ENCODE measurements at places on chromosomes 7 and 10.

DNA sequence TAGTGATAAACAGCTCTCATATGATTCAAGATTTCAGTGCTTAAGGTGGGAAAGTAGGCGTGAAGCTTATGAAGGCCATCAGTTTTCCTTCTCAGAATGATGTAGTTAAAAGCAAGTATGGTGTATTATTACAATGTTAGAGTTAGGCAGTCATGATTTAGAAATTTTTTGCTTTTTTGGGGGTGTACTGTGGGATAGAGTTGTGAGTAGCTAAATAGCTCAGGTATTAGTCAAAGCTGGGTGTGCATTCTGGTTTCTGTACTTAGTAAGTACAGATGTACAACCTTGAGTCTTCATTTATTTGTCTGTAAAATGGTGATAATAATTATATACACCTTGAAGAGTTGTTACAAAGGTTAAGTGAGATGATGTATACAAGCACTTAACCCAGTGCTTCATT, 52.2 kb downstream of the R3HCC1L start:
- no peak for DNase-seq

DNA sequence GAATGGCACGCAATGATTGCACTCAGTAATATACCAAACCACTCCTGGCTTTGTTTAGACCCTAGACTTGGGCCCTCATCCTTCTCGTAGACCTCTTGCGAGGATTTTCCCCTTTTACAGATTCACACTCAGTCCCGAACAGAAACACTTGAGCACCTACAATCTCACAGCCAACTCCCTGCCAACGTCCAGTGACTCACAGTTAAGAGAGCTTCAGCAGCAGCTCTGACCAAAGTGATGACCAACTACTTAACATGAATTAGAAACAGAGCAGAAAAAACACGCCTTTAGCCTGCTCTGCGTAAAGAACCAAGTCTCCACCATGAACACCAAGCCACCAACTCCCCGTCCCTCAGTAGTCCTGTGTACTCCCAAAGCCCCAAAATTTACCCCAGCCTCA, 2.2 kb downstream of the DNAJC30 start:
- DNase-seq: no peak

DNA sequence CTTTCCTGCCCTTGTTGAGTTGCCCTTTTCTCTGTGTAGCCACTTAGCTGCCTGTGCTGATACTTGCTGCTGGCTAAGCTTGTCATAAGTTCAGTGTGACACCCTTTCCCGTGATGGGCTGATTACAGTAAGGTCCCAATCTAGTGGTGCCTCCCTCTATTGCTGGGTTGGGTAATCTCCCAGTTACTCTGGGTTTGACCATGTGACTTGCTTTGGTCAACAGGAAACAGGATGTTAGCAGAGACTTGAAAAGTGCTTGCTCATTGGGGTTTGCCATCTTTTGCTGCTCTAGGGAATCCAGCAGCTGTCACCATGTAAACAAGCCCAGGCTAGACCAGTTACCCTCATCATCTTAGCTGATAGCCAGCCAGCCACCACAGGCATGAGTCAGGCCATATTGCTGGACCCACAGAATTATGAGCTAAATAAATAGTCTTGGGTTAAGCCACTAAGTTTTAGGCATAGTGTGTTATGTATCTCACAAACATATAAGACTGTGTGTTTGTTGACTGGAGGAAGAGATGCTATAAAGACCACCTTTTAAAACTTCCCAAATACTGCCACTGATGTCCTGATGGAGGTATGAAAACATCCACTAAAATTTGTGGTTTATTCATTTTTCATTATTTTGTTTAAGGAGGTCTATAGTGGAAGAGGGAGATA, 4.0 kb upstream of the LEP start:
- no peak for DNase-seq

DNA sequence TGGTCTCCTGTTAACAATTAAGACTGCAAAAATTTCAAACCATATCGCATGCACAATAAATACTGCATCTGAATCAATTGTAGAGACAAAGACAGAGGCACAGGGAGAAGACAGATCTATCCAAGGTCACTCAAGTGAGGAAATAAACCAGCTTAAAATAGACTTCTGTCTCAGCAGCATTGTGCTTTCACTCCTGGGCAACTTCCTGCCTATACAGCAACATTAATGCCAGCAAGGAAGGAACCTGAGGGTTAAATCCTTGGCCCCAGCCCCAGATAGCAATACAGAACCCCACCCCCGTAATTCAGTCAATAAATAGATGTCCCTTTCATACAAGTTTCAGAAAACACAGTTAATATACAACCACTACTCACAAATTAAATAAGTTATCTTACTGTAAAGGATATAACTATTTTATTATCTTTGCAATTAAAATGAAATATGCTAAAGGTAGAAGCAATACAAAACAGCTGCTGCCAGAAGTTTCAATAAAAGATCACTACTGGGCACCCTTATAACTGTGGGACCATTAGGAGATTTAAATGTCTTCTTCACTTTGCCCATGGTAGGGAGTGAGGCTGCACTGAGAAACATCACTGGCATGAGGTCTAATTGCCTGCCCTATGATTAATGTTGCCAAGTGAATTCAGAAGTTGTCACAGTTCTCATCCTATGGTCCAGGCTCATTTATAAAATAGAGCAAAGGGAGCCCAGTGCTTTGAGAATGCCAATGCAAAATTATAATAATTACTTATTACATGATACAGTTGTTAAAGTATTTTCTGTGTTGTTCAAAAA, 49.4 kb downstream of the CAV1 start:
- no peak for DNase-seq

GRCh38 chr10:104546336-104546735, 94.8 kb upstream of the SORCS3 start:
- DNase-seq: no peak

DNA sequence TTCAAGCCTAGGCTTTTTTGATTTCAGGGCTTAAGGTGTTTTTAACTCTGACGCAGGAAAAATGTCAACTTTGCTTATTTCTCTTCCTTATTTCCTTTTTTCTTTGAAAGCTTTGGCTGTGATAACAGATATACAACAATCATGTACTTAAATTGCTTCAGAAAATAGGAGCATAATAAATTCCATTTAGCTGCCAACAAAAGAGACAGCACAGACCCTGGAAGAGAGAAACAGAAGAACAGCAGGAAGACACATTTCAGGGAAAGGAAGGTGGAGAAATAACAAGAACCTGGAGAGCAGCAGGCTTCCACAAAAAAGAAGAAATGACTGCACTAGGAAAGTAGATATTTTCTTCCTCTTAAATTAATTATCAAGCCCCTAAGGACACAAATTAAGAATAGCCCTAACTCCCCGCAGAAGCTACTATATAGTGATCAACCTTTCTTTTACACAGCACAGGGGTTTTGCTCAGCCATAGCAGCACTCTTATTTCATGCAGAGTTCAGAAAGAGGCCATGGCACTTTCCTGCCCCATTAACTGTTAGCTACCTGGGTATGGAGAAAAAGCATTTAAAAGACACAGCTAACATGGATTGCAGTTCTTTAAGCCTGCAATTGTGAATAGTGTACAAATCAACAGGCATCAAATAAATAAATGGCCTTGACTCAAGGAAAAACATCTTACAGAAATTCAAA, 61.5 kb downstream of the IQUB start:
- DNase-seq: no peak

DNA sequence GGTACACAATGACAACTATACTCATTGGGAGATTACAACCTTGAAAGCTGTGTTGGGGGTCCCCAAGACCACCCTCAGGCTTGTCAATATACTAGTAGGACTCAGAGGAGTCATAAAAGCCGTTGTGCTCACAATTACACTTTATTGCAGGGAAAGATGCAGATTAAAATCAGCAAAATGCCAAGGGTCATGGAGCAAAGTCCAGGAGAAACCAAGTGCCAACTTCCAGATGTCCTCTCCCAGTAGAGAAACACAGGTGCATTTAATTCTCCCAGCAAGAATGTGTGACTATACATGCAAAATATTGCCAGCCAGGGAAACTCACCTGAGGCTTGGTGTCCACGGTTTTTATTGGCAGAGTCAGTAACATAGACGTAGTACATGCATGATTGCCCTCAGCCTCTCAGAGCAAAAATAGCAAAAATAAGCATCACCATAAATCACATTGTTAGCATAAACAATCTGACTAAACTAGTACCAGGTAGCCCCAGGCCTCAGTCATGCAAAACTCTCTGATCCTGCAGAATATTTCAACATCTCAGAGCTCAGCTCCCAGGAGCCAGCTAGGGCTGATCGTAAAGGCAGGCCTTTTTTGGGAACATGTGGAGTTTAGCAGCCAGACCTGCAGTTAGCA, 50.7 kb downstream of the VIM start:
- no peak for DNase-seq

GRCh38 chr10:115117301-115117700, 24.1 kb downstream of the ATRNL1 start:
- no peak for DNase-seq

GRCh38 chr10:86226016-86226415, 140.6 kb downstream of the GRID1 start:
- DNase-seq: no peak

GRCh38 chr10:1661859-1662437, 75.4 kb downstream of the ADARB2 start:
- no peak for DNase-seq

- DNase-seq: no peak
These were observed 573.3 kb downstream of the GALNT17 start for GRCh38 chr7:71705217-71705616.

GRCh38 chr10:29970576-29970975, 88.8 kb downstream of the JCAD start:
- DNase-seq: no peak

- no peak for DNase-seq
These were observed 309.4 kb downstream of the HGF start for GRCh38 chr7:81460250-81461045.

- no peak for DNase-seq
These were observed 72.1 kb upstream of the INHBA start for GRCh38 chr7:41774966-41775365.

GRCh38 chr7:72038022-72038732, 374.0 kb downstream of the CALN1 start:
- DNase-seq: no peak

DNA sequence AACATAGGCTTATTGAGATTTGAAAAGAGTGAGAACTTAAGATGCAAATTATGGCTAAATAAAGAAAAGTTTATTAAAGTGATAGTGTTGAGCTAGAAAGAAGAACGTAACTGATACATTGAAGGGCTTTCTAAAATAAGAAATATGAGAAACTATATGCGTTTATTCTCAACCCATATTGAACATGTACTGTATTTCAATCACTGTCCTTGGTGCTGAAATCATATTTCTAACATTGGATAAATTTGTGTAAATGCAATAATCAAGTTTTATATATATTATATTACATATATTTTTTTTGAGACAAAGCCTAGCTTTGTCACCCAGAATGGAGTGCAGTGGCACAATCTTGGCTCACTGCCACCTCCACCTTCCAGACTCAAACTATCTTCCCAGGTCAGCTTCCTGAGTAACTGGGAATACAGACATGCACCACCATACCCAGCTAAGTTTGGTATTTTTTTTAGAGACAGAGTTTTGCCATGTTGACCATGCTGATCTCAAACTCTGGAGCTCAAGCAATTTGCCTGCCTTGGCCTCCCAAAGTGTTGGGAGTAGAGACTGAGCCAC, 1065.8 kb downstream of the REEP3 start:
- no peak for DNase-seq

DNA sequence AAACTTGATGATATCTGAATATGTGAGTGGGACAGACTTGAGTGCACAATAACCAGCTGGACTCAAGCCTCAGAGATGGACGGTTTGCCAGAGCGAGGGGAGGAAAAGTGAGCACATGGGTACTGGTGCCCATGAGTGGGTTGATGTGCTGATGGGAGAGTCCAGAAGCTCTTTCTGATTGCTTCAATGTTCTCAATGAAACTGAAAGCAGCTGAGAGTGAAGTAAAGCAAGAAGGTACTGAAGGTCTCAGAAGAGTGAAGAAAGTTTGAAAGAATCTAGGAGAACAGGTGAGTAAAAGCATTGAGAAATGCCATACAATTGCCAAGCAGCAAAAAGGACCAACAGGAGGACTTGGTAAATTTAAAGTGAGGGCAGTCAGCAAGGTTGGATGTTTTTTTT, 28.6 kb downstream of the CTTNBP2 start:
- no peak for DNase-seq

GRCh38 chr7:158062661-158063060, 525.0 kb downstream of the PTPRN2 start:
- no peak for DNase-seq

DNA sequence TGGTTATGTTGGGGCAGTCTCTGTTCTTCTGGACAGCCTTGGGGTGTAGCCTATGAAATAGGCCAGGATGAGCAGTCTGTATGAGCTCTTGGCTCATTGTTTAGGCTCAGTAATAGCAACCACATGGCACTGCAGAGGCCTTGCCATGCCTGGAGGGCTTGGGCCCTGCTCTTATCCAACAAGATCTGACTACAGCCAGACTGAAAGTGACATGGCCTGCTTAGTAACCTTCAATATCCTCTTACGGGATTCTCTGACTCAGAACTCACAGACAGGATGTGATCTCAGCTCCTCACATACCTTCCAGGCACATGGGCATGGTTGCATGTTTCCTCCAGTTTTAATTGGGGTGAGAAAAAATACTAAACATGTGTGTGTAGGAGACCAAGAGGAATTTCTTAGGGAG, 289.3 kb downstream of the PTEN start:
- DNase-seq: peak; percentile 36

GRCh38 chr7:102432442-102433218, 745 bp upstream of the ORAI2 start:
- no peak for DNase-seq

DNA sequence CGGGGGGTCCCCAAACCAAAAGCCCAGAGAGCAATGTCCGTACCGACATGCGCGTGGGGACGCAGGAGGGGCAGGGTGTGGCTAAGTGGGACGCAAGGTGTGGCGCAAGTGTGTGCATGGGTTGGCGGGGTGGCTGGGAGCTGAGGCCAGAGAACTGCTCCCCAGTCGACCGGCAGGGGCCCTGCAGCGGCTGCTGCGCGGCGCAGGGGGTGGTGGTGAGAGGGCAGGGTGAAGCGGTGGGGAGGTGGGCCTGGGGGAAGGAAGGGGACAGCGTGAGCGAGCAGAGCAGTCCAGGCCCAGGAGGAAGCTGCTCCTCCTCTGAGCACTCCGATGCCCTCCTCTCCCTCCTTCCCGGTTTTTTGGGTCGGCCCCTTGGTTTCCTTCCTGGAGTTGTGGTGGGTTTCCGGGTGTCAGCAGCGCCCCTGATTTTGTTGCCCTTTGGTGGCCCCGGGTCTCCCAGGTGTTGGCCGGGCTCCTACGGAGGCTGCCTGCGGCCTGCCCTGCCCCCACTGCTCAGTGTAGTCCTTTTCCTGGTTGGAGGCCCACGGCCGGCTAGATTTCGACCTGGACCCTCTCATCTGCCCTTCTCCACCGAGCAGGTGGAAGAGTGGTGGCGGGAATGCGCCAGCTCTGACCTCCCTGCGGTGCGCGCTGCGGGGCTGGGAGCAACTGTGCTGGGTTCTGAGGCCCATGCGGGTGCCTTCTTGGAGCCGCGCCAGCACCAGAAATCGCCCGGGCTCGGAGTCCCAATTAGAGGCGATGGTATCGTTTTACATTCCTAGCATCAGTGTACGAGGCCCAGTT, 40.5 kb upstream of the COMTD1 start:
- no peak for DNase-seq

DNA sequence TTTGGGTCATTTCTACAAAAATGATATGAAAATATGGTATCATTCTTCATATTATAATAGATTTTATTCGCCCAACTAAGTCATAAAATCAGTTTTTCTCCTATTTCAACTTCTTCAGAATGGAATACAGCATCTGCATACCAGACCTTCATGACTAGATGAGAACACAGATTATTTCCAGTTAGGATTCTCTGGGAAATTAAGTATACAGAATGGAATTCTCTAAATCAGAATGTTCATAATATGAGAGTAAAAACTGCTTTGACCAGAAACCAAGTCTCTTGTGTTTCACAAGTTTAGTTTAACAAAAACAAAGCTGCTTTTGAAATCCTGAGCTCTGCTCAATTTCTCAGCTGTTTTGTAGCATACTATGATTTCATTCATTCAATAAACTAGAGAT, 160.3 kb upstream of the SEMA3A start:
- DNase-seq: no peak
